GDM1 (cell line): ENCODE measurements at places on chromosomes 2 and 18.
A peak's percentile ranks its signal among the peaks of the same experiment; 100 is the strongest.

- DNase-seq: no peak
These were observed 4.2 kb downstream of the GAREM2 start for GRCh38 chr2:26177122-26177521.

DNA sequence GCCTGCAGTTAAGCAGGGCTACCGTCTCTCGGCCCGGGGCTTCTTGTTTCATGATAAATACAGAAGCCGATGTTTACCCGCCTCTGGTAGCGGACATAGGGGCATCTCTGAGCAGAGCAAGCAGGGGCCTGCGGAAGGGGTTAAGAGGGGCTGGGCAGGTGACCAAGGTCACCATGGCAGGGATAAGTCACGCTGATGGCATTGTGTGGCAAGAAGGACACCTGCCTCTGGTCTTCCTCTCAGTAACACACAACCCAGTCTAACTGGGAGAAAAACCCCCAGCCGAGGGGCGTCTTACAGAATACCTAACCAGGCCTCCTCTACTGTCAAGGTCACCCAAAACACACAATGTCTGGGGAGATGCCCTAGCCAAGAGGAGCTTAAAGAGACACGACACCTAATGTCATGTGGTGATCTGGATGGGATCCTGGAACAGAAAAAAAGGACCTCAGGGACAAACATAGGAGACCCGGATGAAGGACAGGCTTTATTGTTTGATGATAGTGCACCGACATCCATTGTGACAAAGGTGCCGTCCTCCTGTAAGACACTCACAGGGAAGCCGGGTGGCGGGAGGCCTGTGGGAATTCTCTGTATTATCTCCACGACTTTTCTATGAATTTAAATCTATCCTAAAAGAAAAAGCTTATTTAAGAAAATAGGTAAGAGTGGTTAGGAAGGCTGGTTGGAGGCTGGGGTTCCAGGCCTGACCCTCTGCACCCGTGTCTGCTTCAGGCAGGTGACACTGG, 24.8 kb downstream of the SH3BP4 start:
- no peak for DNase-seq

DNA sequence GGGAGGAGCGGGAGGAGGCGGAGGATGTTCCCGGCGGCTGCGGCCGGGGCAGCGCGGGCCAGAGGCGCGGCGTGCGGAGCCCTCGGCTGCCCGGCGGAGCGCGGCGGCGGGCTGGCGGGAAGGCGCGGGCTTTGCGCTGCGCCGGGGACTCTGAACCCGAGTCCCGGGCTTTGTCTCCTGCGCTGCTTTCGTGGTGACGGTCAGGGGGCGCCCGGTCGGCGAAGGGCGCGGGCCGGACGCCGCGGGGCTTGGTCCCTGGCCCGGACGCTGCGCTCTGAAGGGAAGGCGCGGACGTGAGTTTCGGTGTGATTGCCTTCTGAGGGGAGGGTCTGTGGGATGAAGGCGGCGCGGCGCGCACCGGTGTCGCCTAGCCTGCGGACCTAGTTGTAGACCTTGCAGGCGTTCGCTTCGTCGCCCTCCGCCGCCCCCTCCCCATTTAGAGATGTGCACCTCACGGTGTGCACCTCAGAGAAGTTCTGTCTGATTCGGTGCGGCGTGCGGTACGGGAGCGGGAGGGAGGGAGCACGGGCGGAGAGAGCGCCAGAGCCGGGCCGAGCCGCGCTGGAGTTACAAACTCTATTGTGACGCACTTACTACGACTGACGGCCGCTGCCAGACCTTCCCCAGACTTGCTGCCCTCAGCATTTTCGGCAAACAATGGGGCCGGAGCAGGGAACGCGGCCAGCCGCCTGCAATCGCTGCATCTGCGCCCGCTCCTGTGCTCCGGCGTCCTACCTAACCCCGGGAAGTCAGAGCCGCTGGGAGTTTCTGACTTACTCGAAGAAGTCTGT, 2.1 kb downstream of the BCL2L11 start:
- DNase-seq: no peak

DNA sequence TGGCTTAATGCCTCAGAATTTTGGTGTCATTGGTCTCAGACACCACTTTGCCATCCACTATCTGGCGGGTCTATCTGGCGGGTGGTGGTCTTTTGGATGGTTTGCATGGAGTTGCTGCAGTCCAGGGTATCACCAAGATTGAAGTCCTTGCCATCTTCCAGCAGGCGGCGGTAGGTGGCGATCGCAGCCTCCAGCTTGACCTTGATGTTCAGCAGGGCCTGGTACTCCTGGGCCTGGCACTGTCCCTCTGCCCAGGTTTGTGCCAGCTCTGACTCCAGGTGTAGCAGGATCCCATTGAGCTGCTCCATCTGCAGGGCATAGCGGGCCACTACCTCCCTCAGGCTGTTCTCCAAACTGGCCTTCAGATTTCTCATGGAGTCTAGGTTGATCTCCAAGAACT, 188.2 kb downstream of the MEMO1 start:
- no peak for DNase-seq

GRCh38 chr2:109260886-109261700, 132.1 kb downstream of the SH3RF3 start:
- peak; percentile 27 for DNase-seq

- DNase-seq: no peak
These were observed 2.0 kb upstream of the GNLY start for GRCh38 chr2:85692039-85692645.

GRCh38 chr18:37458697-37459096, 106.9 kb downstream of the CELF4 start:
- no peak for DNase-seq

DNA sequence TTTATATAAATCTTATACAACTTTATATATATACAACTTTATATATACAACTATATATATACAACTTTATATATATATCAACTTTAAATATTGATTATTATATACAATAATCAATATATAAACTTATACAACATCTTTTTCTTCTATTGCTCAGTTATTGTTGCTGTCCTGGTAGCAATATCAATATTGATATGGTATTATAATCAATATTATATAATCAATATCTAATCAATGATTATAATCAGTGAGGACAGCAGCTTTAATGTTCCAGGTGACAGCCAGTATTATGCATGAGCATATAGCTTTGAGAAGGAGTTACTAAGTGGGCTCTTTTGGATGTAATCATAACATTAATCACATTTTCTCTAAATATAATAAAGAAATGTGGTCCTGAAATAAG, 242.3 kb upstream of the SOX11 start:
- DNase-seq: no peak

GRCh38 chr2:99754210-99754609, 264.4 kb upstream of the REV1 start:
- DNase-seq: no peak
